ENCODE measurements at places on chromosomes 4 and X. TPM values are rescaled to one million over a fixed set of nuclear protein-coding genes. Genes with fewer than 3 reads are reported as not detected.

GRCh38 chr4:176726803-176727202 lies 65.9 kb downstream of the VEGFC start:
- no peak for DNase-seq

Gene CCDC158
- total RNA-seq: 2.2 TPM

DNA sequence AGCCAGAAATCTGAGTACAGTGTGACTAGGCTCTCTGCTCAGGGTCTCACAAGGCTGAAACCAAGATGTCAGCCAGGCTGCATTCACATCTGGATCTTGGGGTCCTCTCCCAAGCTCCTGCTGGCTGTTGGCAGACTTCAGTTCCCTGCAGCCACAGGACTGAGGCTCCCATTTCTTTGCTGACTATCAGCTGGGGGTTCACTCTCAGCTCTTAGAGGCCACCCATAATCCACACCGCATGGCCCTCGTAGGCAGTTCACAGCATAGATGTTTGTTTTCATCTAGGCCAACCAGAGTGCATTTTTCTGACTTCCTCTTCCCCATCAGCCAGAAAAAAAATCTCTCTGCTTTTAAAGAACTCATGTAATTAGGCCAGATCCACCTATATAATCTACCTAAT lies 8.2 kb upstream of the WDR44 start:
- DNase-seq: no peak

GRCh38 chr4:113347245-113347644 lies 297.8 kb downstream of the ANK2 start:
- DNase-seq: no peak

DNA sequence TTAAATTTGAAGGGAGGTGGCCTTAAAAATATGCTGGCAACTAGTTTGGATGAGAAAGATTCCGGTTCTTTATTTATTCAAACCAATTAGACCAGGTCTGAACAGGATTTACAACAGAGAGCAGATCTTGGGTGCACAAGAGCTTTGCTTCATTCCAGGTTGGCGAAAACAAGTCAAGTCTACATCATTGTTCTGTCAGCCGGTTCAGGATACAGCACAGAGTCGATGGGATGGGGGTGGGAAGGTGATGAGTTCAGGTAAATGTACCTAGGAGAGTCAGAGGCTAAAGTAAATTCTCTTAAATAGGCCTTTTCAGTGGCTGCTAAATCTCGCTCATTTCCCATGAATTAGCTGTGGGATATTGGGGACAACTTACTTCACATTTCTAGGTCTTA lies 882 bp upstream of the STIM2 start:
- DNase-seq: no peak

GRCh38 chrX:41705680-41706374 lies 17.1 kb downstream of the GPR34 start:
- DNase-seq: no peak

- no peak for DNase-seq
Observed at GRCh38 chr4:69760455-69760854, at the start of gene SULT1B1. TSS of gene SULT1B1 (minus strand) at chr4:69760620. CDS start at chr4:69755217, 5,403 bp downstream.

Gene MAGED1
- 164 TPM for total RNA-seq

Data from uterus (tissue), 4 donors.